Esophagus squamous epithelium (tissue), 5 donors: ENCODE measurements at places on chromosomes 2 and 18.

GRCh38 chr2:136005462-136006196 lies 20.2 kb upstream of the DARS1 start:
- no peak for DNase-seq

DNA sequence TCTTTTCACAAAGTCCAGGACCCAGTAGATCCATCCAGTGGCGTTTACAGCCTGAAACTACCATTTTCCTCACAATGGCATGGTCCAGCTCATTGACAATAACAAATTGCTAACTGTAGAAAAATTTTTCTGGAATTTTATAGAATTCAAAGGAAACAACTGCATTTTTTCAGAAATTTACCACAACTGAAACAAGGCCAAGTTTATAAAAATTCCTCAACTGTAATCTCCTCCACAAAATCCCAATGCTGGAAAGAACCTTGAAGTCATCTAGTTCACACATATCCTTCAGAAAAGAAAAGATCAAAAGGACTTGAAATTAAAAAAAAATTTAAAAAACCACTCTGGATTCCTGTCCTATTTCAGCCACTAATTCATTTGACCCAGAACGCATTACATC lies 226.0 kb upstream of the CTAGE1 start:
- DNase-seq: no peak

DNA sequence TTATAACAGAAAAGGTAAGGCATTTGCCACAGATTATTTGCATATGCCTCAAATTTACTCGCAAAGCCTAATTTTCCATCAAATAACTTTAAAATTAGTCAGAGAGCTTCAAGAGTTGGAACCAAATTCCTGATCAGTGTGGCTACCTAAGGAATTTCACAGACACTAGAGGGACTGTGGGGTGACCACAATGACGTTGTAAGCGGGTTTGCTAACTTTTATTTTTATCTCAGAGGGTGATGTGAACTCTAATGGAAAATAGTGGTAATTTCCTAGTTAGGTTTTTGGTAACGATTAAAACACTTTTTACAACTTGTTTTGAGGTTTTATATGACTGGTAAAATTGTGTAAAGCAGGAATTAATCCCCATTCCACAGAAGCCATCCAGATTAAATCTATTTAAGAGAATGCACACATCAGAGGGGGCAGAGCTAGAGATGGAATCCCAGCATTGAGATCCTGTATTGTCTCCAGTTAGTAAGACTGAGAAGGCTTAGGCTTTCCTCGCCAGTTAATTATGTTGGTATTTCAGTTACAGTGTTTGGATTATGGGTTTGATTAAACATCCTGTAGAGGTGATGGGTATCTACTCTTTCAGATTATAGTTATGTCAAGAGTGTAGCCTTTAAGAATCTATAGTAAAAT lies 129.0 kb downstream of the GPD2 start:
- no peak for DNase-seq

- DNase-seq: no peak
Observed at GRCh38 chr2:16613539-16614011, 52.1 kb downstream of the CYRIA start.

DNA sequence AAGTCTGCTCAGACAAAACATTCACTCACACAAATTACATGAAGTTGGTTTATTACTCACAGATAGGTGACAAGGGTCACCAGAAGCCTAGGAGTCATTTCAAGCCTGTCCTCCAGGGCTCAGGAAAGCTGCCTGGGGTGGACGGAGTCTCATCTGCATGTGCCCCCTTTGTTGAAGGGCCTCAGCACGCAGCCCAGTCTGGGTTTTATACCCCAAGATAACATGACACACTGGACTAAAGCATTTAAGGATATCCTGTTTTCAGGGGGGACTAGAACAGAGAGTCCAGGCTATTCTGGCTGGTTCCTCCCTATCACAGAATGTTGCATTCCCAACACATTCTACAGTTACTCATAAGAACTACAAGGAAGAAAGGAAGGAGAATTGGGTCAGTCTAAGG lies 164.7 kb downstream of the MREG start:
- DNase-seq: no peak

- DNase-seq: no peak
Observed at GRCh38 chr18:72640557-72640956, 96.4 kb upstream of the CBLN2 start.
